ENCODE measurements at places on chromosomes 12 and 14.

- DNase-seq = no peak
These were observed 214.2 kb downstream of the GLT1D1 start for GRCh38 chr12:129067491-129067890.

DNA sequence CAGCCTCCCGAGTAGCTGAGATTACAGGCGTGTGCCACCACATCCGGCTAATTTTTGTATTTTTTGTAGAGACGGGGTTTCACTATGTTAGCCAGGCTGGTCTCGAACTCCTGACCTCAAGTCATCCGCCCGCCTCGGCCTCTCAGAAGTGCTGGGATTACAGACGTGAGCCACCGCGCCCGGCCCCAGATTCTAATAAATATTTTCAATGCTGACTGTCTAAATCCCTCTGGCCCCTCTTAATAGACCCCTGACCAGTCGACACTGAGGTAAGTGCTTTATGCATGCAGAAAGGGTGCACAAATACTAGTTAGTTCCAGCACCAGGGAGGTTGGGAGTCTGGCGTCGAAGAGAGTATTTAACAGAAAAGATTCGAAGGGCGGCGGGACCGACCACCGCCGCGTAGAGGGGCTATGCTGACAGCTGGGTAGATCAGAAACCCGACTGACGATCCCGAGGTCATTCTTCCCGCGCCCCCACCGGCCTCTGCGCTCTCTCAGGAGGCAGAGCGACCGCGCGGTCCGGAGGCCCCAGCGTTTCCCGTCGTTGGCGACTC, 1.1 kb upstream of the SPATS2 start:
- no peak for DNase-seq

GRCh38 chr12:107435072-107435471, 250.5 kb upstream of the PWP1 start:
- no peak for DNase-seq

DNA sequence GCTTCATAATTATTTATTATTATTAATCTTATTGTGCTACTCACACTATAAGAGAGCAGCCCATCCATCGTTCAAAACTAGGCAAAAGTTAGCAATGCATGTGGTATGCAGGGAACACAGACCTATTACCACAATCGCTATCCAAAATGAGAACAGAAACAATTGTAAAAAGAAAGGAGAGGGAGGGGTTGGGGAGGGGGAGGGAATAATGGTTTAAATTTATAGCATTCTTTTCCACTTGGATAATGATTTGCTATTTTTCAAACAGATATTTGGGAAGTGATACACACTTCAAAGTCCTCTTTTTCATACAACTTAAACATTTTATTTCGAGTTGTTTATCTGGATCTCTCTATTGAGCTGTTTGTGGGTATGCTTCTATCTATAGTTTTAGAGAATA, 248.6 kb upstream of the SOX5 start:
- DNase-seq = no peak

DNA sequence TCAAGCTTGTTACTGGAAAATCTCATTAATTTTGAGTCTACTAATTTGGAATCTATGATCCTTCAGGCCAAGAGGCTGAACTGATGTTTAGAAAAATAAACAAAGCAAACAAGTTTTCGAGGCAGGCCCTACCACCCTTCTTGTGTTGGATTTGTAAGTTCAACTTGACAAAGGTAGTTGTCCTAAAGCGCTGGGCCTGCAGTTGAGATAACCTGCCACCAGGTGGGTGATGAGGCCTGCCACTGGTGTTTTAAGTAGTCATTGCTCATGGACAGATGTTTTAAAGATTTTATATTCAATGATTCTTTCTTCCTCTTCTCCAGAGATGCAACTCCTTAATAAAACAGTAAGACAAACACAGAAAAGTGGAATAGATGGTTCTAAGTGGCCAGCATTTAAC, 19.4 kb downstream of the ACVRL1 start:
- peak; percentile 24 for DNase-seq

DNA sequence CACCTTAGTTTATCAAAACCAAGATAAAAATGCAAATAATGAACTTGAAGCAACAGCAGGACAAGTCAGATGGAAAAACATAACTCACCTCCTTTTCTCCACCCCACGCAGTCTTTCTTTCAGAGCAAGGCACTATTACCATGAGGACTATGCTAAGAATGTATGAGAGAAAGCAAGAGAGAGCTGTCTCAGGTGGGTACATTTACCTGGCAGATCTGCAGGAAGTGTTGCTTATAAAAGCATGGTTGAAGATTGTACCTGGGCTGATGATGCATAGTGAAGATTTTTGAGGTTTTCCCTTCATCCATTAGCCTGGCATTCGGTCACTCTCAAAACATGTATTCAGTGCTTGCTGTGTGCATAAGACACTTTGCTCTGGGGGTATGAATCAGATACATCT, 68.8 kb upstream of the IFNG-AS1 start:
- no peak for DNase-seq

- DNase-seq = no peak
These were observed 578.6 kb downstream of the SLC16A7 start for GRCh38 chr12:60174476-60174875.

DNA sequence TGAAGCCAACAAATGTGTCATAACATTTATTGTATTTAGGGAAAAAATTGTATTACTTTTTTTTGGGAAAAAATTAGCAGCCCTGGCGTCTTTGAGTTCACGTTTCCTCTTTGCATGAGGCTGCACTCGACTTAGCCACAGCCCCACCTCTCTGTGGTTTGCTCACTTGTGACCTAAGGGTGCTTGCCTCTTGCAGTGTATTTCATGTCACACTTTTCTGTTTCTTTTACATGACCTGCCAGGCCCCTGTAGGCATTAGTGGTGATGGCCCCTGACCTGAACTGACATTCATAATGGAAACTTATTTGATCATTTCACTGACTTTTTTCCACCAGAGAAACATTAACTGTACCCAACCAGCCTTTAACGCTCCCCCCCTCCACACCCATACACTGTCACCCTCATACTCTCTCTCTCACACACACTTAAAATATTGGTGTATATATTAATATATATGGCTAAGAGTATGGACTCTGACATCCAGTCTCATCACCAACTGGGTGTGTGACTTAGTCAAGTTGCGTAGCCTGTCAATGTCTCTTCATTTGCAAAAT, 122.9 kb downstream of the PRKCH start:
- no peak for DNase-seq

GRCh38 chr12:109717390-109718357, 4.0 kb downstream of the FAM222A start:
- no peak for DNase-seq

- no peak for DNase-seq
These were observed 89.6 kb downstream of the DAAM1 start for GRCh38 chr14:59278111-59278510.

GRCh38 chr14:61218157-61218556, 63.0 kb downstream of the TMEM30B start:
- DNase-seq = no peak

DNA sequence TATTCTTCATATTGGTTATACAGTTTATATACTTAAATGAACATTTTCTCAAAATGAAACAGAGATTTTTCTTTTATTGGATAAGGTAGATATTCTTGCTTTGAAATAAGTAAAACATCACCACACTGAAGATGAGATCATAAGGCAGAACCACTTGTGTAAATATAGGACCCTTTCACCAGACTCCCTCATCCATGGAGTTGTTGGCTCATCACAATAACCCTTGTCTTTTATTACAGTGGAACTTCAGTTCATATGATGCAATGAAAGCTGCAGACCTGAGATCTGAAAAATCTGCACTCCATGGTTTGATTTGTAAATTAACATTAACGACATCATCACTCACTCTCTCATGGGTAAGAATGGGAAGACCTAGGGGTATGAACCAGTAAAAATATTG, 51.9 kb upstream of the DBX2 start:
- no peak for DNase-seq

- no peak for DNase-seq
These were observed 1.9 kb downstream of the FBRSL1 start for GRCh38 chr12:132491761-132492378.

All from stimulated activated CD4-positive, alpha-beta T cell treated with anti-CD3 and anti-CD28 coated beads, Interleukin-1b, Interleukin-23, amount 100 ng/mL, for 24 hours (primary cell).